ENCODE measurements at places on chromosomes 1 and 21. TPM values are rescaled to one million over a fixed set of nuclear protein-coding genes. Genes with fewer than 3 reads are reported as not detected.

NBPF10 gene
- 0.78 TPM for total RNA-seq

FAM151A gene
- not detected for total RNA-seq

DNA sequence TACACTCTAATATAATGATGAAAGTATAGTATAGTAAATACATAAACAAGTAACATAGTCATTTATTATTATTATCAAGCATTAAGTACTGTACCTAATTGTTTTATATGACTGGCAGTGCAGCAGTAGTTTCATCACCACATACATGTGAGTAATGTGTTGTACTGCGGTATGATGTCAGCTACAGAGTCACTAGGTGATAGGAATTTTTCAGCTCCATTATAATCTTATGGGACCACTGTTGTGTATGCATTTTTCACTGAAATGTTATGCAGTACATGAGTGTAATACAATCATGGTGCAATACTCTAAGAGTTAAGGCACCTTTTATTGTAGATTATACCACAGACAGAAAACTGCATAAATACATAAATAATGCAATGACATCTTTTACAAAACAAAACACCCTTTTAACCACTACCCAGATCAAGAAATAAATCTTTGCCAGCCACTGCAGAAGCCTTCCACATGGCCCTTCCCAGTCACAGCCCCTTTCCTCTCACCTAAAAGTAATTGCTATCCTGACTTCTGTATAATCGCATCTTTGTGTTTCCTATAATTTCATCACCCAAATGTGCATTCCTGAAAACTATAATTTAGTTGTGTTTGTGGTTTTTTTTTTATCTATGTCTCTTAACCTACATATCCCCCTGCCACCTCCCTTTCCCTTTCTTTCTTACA lies 16.3 kb downstream of the ABCD3 start:
- H3K27ac ChIP-seq: no peak overlapping the region
- DNase-seq: no peak
- H3K36me3 ChIP-seq: peaks cover 39% of the 10 kb centered on the region
- peaks cover 27% of the 10 kb centered on the region for H3K4me1 ChIP-seq
- H3K4me3 ChIP-seq: no peak overlapping the region

DNA sequence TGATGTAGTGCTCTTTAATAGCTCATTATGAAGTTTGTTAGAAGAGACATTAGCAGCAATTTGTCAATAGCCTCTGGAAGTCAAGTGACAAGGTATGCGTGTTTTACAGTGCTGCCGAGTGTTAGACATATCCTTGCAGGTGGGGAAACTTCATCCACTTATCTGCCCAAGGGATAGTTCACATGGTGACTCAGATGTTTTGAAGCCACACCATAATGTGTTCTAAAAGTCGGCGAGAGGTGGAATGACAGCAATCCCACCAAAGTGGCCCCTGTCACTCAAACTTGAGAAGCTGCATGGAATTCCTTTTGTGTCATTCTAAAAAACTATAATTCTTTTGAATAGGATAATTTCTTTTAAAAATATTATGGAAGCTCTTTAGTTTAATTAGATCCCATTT lies 98.1 kb downstream of the RUNX1 start:
- H3K27me3 ChIP-seq: no peaks in the 10 kb centered on the region
- H3K27ac ChIP-seq: no peak overlapping the region
- no peak for DNase-seq
- peaks cover 61% of the 10 kb centered on the region for H3K4me1 ChIP-seq

LRRC38 gene
- not detected for total RNA-seq

TDRD10 gene
- not detected for total RNA-seq

- H3K27me3 ChIP-seq: no peaks in the 10 kb centered on the region
- peaks cover 26% of the 10 kb centered on the region for H3K4me1 ChIP-seq
- H3K4me3 ChIP-seq: no peak overlapping the region
- H3K27ac ChIP-seq: no peak overlapping the region
- no peaks in the 10 kb centered on the region for H3K36me3 ChIP-seq
Measured at GRCh38 chr1:62689524-62689923, 1.3 kb upstream of the DOCK7 start.

DNA sequence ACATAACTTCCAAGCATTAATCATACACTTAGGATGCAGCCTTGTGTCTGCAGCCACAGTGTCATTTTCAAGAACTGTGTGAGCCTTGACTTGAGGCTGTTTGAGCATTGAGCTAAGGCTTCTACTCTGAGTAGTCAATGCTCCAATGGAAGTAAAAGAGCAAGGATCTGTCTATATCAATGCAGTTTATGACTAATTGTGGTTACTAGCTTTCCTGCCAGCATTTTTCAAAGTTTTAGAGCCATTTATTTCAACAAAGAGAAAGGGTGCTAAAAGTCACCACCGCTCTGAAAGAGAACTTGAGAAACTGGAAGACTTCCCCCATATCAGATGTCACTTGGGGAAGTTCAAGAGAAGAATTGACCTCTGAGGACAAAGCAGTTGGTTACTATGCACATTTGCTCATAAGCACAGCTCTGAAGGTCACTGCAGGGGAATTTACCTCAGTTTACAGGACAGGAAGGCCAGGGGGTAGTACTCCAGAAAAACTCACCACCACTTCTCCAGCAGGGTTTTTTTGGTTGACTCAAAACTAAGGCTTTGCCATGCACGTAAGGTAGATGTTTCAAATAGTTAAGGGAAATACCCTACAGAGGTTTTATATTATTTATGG lies 24.5 kb upstream of the RGS1 start:
- H3K27me3 ChIP-seq: no peaks in the 10 kb centered on the region
- peak; percentile 22 for DNase-seq
- no peak overlapping the region for H3K4me3 ChIP-seq
- H3K36me3 ChIP-seq: no peaks in the 10 kb centered on the region
- peaks cover 32% of the 10 kb centered on the region for H3K4me1 ChIP-seq

DNA sequence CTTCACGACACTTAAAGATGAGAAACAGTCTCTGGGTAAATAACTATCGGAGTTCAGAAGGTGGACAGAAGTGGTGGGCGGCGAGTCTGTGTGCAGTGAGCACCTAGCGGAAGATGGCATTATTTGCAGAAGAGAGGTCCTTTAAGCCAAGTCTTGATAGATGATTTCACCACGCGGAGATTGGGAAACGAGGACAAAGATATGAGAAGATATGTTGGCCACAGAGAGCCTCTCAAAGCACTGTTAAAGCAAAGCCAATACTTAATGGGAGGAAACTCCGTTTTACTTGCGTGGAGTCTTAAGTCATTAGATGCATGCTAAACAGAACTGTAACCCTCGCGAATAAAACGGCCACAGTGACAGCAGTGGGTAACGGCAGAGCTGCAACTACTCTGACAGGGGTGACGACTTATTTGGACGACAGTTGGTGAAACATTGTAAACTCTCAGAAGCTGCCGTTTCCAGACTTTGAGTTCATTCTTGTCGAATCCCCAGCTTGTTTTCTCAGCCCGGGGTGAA lies 577 bp upstream of the CEP350 start:
- peaks cover 34% of the 10 kb centered on the region for H3K4me1 ChIP-seq
- peaks cover 1% of the 10 kb centered on the region for H3K36me3 ChIP-seq

DNA sequence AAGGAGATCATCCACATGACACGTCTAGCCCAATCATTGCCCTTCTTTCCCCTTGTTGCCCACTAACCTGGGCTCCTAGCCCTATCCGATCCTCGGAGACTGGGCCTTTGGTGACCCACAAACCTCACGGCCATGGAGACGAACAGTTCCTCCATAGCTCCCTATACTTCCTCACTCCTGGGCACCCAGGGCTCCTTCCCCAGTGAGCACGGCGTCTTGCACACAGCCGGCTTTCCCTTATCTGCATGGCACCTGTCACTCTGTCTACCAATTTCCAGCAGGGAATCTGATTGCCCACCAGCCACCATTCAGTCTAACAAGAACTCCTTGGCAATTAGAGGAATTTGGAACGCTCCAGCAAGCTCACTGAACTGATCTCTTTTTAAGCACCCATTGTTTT lies 3.1 kb downstream of the GNG4 start:
- H3K4me3 ChIP-seq: no peak overlapping the region
- peaks cover 24% of the 10 kb centered on the region for H3K4me1 ChIP-seq
- H3K36me3 ChIP-seq: no peaks in the 10 kb centered on the region
- H3K27ac ChIP-seq: no peak overlapping the region
- peaks cover 61% of the 10 kb centered on the region for H3K27me3 ChIP-seq

DNA sequence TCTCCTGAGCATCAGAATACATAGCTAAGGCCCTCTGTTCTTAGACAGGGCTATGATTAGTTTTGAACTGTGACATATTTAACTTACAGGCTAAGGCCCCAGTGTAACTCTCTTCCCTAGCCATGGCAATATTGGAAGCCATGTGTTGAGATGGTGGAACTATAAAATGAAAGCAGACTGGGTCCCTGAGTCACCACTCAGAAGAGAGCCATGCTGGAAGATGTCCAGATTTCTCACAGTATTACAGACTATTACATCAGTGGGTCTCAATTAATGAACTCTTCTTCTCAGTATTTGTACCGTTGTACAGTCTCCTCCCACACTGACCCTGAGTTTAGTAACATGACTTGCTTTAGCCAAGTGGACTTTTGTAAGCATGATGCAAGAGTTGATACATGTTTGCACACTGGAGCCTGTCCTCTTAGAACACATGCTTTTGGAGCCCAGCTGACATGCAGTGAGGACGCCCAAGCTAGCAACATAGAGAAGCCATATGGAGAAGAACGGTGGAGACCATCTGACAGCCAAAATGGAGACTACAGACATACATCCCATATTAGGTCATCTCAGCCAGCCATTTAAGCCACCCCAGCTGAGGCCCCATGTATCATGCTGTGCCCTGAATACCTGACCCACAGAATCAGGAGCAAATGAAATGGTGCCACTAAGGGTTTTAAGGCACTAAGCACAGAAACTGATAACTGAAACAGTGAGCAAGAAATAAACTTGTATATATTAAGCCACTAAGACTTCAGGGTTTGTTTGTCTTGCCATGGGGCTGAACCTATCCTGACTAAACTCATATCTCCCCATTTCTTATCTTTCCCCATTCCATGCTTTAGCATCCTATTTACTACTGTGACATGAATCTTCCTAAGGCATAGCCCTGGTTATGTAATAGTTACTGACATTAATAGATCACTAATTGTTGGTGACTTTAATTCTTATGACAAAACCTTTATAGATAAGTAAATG lies 24.4 kb downstream of the TBX15 start:
- peaks cover 16% of the 10 kb centered on the region for H3K27me3 ChIP-seq
- H3K4me3 ChIP-seq: no peak overlapping the region
- no peak for DNase-seq
- no peaks in the 10 kb centered on the region for H3K4me1 ChIP-seq
- no peaks in the 10 kb centered on the region for H3K36me3 ChIP-seq
- peak overlapping the region; percentile 47 for H3K27ac ChIP-seq

All from activated naive CD8-positive, alpha-beta T cell treated with anti-CD3 and anti-CD28 coated beads for 36 hours (primary cell).